ENCODE measurements at places on chromosomes 5 and 9. TPM values are rescaled to one million over a fixed set of nuclear protein-coding genes. Genes with fewer than 3 reads are reported as not detected.

The SLC28A3 gene
- total RNA-seq, result 0.64 TPM

The LEAP2 gene
- 5.3 TPM for total RNA-seq

The FOXB2 gene
- total RNA-seq, result not detected

The HTR4 gene
- total RNA-seq, result 0.35 TPM

The NAIP gene
- total RNA-seq, result 28.1 TPM

The NPR2 gene
- total RNA-seq, result 15.1 TPM

The LECT2 gene
- total RNA-seq, result not detected

The GFI1B gene
- 2.0 TPM for total RNA-seq

The OLFM1 gene
- 5.1 TPM for total RNA-seq

The PLPP7 gene
- total RNA-seq, result 29.5 TPM

The TNFSF15 gene
- 5.8 TPM for total RNA-seq

The DMGDH gene
- 13.3 TPM for total RNA-seq

The PCDHB16 gene
- total RNA-seq, result 7.8 TPM

The ADAMTS6 gene
- 7.6 TPM for total RNA-seq

The CTSV gene
- 4.4 TPM for total RNA-seq

The CDKN2AIPNL gene
- total RNA-seq, result 28.2 TPM

The TARS1 gene
- 62.7 TPM for total RNA-seq

The IL5 gene
- not detected for total RNA-seq

The IL9 gene
- not detected for total RNA-seq

The SPATA31D4 gene
- total RNA-seq, result not detected

The IFNB1 gene
- total RNA-seq, result not detected

The ECM2 gene
- 28.6 TPM for total RNA-seq

The CTXN3 gene
- total RNA-seq, result 0.47 TPM

The GPR151 gene
- total RNA-seq, result not detected

The CARTPT gene
- 0.23 TPM for total RNA-seq

The FCN1 gene
- 24.3 TPM for total RNA-seq

Data from metanephros (tissue), 2 donors.